ENCODE measurements at places on chromosomes 3 and 15.

DNA sequence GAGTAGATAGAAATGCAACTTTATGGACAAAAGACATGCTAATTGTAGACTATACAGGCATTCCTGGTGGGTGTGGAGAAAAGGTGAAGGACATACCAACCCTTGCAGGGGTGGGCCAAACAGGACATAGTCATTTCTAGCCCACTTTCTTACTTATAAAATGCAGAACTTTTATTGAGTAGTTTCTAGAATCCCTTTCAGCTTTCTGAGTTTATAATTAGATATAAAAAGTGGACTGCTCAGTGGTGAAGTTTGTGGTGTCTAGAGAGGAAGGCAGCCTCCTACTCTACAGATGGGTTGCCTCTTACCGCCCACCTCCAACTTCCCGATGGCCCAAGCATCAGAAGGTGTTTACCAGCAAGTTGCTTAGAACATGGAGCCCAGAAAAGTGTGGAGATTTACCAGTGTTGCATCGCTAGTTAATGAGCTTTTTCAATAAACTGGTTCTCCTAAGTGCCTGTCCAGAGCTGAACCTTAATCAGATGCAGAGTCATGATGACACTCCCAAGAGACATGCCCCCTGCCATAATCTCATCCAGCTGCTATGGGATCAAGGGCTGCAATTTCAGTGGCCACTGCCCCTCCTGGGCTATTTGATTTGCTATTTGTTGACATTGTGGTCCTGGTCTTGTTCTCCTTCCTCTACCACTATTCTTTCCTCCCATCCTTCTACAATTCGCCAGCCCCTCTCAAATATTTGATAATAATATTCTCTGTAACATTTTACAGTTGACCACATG lies 77.5 kb upstream of the STRIT1 start:
- no peak for DNase-seq

- no peak for DNase-seq
Measured at GRCh38 chr15:74010929-74011540, 16.5 kb downstream of the PML start.

DNA sequence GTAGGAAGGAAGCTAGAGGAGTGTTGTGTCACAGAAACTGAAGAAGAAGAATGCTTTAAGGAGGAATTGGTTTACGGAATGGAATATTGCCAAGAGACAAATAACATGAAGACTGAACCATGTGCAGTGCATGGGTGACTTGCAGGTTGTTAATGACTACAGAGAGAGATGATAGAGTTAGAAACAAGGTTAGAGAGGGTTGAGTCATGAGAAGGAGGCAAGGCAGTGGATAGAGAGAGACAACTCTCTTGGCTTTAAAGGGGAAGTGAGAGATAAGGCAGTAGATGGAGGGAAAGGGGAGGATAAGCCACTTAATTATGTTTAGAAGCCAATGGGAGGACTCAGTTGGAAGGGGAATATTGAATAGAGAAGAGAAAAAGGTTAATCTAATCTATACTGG lies 119.3 kb upstream of the CCNL1 start:
- no peak for DNase-seq

- no peak for DNase-seq
Measured at GRCh38 chr3:22980346-22980745, 222.8 kb upstream of the UBE2E2 start.

DNA sequence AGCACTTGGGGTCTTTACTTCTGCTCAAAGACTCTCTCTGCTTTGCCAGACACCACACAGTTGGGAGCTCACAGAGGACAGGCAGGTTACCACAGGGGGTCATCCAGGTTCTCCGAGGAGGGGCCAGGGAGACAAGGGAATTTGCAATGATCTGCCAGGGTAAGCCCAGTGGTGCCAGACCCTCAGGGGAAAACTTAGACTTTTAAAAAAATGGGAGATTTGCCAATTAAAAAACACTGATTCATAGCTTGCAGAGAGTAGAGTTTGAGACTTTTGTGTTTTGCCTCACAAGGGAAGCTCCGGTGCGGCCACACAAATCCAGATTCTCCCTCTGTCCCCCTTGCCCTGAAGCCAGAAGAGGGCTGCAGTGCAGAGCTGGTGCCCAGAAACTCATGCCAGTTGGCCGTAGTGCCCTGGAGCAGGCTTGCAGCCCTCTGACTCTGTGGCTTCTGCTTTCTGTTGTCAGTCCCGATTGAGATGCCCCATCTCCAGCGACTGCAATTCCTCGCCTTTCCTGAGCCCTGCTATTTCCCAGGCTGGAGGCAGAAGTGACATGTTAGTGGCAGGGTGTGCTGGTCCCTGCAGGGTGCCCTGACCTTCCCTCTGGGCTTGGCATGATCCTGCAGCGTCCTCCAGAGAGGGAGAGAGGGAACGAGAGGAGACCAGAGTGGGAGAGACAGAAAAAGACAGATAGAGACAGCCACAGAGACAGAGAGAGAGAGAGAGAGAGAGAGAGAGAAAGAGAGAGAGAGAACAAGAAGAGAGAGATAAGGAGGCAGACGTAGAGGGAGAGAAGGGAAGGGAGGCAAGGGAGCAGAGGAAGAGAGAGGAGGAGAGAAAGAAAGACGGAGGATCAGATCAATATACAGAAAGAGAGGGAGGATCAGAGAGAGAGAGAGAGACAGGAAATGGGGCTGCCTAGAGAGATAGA lies 46.0 kb downstream of the RHCG start:
- DNase-seq, result no peak

DNA sequence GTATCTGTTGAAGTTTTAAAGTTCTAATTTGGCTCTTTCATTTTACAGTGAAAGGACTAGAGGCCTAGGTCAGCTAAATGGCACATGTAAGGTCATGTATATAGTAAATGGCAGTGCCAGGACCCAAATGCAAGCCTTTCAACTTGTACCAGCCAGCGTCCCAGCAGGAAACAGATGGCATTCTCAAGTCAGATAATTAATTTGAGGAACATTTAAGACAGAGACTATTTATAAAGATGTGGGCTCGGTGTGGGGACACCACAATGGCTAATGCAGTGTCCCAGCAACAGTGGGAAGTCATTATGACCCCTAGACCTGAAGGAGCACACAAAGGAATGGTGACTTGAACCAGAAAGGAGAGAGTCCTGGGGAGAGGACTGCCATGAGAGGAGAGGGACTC lies 6.1 kb downstream of the MINDY4B start:
- DNase-seq, result no peak

DNA sequence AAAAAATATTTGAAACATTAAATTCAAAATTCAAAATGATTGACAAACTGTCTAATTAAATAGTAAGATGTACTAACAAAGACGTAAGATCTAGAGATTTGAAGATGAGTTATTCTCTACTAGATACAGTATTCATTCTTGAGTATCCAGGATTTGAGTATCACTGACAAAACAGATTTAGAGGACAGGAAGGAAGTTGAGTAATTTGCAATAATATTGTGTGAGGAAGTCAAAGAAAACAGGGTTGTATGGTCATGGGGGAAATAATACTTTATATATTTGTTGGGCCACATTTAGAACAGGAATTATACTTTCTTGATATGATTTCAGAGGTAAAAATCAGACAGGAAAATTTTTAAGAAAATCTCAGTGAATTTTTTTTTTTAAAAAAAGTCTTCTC lies 393.1 kb upstream of the CDIN1 start:
- no peak for DNase-seq

DNA sequence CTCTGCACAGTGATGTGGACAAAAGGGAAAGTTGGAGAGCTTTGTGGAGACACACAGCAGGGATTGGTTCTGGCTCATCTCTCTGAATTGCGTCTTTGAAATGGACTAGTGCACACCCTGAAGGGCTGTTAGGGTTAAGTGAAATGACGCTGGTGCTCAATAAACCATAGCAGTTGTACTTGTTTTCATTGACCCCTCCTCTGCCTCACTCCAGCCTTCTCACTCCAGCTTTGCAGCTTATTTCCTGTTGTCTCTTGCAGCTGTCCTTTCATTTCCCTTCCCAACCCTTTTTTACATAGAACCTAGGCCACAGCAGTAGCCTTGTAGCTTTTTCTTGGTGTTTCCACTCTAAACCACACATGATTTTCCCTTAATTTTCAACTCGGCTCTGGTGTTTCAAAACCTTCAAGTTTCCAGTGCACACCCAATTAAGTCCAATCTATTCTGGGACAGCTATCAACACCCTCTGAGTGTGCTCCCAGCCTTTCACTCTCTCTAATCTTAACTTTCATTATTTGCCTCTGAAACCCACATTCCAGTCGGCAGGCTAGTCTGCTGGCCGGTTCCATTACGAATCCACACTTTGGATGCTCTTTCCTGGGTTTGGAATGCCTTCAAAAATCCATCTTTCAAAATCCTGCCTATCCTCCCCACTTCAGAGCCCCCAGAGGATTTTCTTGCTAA lies 6.4 kb downstream of the C3orf52 start:
- DNase-seq, result no peak

DNA sequence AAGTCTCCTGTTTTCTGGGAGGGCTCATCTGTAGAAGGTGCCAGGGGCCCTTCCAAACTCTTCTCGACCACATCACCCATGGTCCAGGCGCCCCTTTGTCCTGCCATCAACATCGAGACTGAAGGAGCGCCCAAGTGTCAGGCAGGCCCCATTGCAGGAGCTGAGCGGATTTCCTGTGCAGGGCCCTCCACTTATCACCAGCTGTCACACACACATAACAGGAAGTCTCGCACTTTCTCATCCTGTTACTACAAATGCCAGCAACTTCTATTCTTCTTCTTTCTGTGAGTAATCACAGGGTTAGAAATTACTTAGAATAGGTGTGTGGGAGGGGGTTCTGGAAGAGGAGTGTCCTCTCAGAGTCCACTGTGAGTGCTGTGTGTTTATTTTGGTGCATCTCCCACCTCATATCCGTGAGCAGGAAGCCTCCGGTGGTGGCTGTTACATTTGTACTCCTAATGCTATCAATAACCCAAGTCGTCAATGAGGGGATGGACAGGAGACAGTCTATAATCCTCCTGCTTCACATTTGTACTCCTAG lies at the start of gene KLHL6:
KLHL6 (minus strand) TSS at position 166 of the 541 bp plus-strand sequence; CDS start at position 113, 53 bp downstream.
- DNase-seq, result no peak

- DNase-seq, result no peak
Measured at GRCh38 chr3:110620118-110620517, 451.5 kb upstream of the NECTIN3 start.

- no peak for DNase-seq
Measured at GRCh38 chr3:196274585-196274984, 12.9 kb downstream of the PCYT1A start.

DNA sequence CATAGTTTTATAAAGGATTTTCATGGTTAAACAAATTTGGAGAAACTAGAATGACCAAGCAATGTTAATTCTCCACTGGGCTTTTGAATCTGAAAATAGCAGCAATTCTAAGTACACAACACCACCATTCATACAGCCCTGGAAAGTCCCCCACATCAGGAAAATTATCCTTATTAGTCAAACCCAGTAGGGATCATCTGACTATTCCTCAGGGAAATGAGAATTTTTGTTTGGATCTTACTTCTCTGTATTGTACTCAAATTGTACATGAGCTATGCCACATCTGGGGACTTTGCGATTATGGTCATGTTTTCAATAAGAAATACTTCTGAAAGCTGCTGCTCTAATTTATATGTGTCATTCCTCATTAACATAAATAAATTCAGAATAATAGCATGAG lies 46.0 kb downstream of the RARB start:
- no peak for DNase-seq

GRCh38 chr3:168812234-168812633 lies 716.5 kb upstream of the GOLIM4 start:
- no peak for DNase-seq

DNA sequence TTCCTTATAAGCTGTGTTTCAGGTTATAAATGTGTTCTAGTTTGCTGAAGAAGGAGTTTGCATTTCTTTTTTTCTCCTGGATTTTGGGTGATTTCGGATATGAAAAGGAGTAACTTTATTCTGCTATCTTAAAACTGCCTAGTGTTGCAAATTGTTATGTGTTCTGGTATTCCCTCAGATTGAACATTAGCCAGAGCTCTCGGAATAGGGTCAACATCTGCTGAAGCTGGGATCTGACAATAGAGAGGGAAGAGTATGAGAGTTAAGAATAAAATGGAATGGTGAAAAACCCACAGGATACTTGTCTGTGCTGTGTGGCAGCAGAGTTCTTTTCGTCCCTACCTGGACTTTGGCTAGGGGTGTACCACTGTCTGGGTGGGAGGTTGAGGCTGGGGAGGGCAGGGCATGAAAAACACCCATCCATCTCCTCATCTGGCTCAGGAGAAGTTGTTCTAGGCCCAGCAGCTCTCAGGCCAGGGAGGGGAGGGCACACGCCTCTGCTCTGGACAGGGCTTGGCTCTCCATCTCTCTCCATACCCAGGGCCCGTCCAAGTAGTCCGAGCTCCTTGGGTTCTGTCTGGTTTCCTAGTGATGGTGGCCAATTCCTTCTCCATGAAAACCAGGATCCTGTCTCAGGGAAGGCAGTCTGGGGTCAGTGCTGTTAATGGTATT lies 13.2 kb downstream of the SPSB4 start:
- no peak for DNase-seq

DNA sequence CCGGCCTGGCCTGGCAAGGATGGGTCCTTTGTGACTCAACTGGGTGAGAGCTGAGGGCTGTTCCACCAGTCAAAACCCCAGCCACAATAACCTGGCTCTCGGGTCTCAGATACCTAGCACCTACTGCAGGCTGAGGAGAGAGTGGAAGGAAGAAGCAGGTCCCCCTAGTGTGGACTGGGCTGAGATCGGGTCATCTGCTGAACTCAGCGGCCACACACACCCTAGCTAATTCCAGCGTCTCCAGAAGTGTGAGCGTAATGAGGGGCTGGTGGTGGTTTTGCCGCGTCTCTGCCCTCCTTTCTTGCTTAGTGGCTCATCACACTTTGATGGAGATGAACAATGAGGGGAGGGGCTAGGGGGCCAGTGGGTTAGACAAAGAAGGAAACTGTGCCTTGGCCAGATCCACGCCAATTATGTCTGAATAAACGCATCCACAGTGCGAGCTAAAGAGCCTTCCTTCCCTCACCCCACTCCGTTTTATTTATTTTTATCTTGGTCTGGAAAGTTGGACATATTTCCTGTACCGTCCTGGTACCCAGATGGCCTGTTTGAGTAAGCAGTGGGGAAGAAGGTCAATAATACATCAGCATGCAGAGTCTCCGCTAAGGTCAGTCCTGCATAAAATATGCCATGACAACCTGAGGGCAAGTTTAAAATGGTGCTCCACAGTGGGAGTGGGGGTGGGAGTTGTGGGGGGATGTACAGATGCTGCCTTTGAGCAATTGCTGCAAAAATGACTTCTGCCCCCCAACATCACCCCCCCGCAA lies 370.0 kb downstream of the WDR72 start:
- DNase-seq, result no peak

- no peak for DNase-seq
Measured at GRCh38 chr3:181919375-181919774, 207.7 kb downstream of the SOX2 start.

GRCh38 chr3:195801251-195802183 lies 10.2 kb downstream of the MUC4 start:
- DNase-seq, result no peak

- DNase-seq, result no peak
Measured at GRCh38 chr3:36075491-36075890, 304.8 kb upstream of the STAC start.

GRCh38 chr3:38563886-38564270 lies 67.7 kb downstream of the EXOG start:
- DNase-seq, result no peak

DNA sequence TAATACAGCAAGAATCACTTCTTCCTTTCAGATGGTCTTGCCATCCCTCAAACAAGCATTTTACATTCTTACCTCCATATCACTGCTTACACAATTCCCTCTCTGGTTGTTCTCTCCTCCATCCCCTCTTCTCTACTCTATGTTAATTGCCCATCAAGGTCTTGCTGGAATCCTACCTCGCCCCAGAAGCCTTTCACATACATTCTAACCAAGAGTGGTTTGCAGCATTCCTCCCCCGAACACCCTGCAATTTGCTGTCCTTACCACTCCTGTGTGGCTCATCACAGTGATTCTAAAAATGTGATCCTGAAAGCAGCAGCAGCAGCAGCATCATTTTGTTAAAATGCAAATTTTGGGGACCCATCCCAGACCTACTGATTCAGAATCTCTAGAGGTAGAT lies 30.6 kb downstream of the TNIK start:
- no peak for DNase-seq
